T-helper 9 cell (primary cell): ENCODE measurements at places on chromosomes 1 and 21.
A peak's percentile ranks its signal among the peaks of the same experiment; 100 is the strongest.

- no peak for DNase-seq
Observed at GRCh38 chr1:233512538-233512937, 101.4 kb upstream of the KCNK1 start.

GRCh38 chr1:230458509-230458908 is 32.4 kb upstream of the PGBD5 start:
- no peak for DNase-seq

DNA sequence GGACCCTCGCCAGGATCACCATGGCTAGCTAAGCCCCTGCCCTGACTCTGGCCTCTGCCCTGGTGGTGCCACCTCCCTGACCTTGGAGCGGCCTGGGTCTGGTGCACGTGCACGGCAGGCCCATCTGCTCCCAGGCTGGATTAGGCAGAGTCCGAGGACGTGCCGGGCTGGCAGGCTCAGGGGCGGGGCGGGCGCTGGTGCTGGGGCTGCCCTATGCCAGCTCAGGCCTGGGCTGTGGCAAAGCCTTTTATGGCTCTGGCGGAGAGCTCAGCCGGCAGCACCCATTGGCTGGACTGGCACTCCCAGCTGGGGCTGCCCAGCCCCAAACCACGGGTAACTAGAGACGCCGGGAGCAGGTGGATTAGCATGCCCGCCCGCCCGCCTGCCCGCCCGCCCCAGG is 17.1 kb upstream of the EDN2 start:
- DNase-seq: no peak

- DNase-seq: no peak
Observed at GRCh38 chr1:182080955-182081582, 19.6 kb upstream of the ZNF648 start.

- DNase-seq: no peak
Observed at GRCh38 chr1:51542158-51542953, 23.3 kb upstream of the EPS15 start.

DNA sequence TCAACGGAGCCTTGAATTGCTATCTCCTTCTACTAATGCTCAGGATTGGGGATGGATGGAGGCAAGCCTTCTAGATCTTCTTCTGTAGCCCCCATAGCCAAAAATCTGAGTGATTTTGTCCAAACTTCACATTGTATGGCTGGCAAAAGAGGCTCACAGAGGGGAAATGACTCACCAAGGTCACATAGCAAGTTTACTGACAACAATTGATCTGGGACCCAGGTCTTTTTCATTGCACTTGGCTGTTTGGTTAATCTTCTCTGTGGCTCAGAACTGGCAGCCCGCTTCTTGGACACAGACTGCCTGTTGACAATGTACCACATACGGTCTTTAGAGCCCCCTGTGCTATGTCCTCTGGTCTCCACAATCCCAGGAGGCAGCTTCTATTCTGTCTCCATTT is 3.0 kb upstream of the LACTBL1 start:
- no peak for DNase-seq

GRCh38 chr1:111538343-111539025 is 35.1 kb upstream of the ADORA3 start:
- no peak for DNase-seq

- no peak for DNase-seq
Observed at GRCh38 chr1:59176471-59176870, 120.4 kb upstream of the FGGY start.

GRCh38 chr1:225567789-225568188 is 85.1 kb downstream of the ENAH start:
- no peak for DNase-seq

DNA sequence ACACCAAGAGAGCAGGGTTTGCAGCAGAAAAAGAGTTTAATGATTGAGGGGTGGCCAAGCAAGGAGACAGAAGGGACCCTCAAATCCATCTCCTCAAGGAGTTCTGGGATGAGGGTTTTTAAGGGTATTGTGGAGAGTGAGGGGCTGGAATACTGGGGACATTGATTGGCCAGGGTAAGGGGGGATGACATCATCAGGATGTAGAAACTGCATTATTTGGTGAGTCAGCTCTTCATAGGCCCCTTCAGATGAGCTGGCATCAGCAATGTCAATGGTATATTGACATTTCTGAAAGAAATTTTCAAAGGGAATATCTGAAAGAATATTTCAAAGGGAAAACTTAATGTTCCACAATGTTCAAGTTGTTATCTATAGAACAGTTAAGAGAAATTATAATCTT is 168.1 kb upstream of the SNX7 start:
- DNase-seq: no peak

DNA sequence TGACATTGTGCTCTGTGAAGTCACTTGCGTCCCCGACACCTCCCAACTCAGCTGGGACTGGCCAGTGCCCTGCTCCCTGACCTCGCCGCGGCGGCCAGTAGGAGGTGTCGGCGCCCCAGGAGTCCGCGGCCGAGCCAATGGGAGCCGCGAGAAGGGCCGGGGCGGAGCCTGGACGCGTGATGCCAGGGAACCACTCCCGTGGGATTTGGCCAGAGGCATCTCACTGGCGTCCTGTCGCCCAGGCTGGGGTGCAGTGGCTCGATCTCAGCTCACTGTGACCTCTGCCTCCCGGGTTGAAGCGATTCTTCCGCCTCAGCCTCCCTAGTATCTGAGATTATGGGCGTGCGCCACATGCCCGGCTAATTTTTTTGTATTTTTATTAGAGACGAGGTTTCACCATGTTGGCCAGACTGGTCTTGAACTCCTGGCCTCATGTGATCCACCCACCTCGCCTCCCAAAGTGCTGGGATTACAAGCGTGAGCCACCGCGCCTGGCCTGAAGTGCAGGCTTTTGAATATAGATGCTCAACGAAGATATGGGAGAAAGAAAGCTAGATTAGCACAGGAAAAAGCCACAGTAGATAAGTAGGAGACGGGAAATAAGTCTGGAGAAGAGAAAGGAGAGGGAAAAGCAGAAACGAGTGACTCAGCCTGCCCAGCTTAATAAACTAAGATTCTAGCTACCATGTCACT is 38.0 kb downstream of the ZBTB8OS start:
- peak; percentile 13 for DNase-seq

DNA sequence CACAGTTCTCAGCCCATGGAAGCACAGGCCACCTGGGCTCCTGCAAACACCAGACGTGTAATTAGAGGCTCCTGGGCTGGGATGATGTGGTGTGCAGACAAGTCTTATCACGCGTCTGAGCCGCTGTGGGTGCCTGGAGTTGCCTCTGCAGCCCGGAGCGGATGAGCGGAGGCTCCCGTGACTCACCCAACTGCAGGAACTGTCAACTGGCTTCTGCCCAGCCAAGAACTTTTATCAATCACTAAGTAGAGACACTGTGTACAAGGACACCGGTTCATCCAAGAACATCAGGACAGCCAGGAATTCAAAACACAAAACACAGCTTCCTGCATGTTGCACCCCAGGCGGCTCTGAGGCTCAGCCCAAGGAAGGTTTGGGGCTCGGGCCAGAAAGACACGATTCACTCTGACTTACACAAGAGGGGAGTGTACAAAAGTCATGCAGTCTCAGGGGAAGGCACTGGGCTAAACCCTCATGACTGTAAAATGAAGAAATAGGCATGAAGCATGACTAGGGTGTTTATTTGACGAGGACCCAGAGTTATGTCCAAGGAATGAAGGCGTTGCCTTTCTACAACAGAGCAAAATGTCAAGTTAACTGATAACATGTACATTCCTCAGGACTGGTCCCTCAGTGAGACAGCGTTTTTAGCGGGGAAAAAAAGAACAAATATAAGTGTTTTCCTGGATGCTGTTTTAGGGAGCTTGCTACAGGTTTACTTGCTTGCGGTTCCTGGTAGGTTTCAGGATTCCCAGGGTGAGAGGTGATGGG is 21.1 kb downstream of the ERRFI1 start:
- DNase-seq: no peak

DNA sequence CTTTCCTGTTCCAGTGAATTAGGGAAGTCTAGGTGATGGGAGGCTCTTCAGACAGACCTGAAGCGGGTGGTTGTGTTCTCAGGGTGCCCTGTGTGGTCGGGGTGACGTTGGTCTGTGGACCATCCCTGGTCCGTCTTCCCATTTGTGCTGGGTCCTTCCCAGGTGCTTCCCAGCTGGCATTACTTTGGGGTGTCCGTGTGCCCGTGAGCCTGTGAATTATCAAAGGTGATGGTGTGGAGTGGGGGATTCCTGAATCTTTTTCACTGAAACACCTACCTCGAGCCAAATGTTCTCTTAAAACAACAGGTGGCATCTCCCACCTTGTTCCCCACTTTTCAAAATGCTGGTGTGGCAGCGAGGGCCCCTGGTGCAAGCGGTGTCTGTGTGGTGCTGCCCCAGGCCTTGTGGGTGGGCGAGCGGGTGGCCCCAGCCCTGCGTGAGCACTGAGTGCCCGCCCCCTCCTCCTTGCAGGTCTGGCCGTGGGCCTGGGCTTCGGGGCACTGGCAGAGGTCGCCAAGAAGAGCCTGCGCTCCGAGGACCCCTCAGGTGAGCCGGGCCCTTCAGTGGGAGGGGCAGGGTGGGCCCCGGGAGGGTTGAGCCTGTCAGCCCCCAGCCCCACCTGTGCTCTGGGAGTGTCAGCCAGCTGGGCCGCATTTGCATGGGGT is 37.0 kb downstream of the COQ8A start:
- no peak for DNase-seq

GRCh38 chr1:224245188-224245587 is 62.1 kb downstream of the DEGS1 start:
- DNase-seq: no peak

DNA sequence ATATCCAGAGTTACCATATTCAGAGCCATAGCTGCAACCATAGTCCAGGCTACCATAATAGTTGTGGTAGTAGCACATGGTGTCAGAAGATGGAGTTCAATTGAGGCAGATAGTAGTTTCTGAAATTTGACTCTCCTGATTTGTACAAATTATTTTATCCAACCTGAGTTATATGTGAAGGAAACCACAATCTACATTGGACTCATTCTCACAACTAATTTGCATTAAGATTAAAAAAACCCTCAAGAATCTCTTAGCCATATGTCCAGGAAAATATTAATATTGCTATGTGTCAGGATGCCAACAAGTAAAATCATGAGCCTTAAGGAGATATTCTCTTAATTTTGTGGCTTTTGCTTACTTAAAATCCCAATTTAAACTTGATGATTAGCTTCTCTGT is at the start of gene KRTAP22-2:
TSS of gene KRTAP22-2 (minus strand) at position 101 of the 400 bp plus-strand sequence.
- no peak for DNase-seq

- DNase-seq: no peak
Observed at GRCh38 chr1:212341090-212341489, 55.9 kb downstream of the PPP2R5A start.

DNA sequence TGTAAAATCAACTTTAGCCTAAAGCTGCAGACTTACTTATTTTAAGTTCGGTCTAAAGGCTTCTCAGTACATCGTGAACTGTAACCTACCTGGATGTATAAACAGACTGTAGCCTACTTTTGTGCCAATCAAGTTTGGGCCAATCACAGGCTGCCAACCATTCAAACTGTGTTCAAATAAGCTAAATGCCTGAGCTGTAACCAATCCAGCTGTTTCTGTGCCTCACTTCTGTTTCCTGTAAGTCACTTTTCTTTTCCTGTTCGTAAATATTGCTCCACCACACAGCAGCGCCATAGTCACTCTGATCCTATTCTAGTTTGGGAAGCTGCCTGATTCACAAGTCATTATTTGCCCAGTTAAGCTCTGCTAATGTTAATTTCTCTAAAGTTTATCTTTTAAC is 37.5 kb upstream of the SLAMF9 start:
- no peak for DNase-seq

- DNase-seq: no peak
Observed at GRCh38 chr1:29753771-29754572, 517.6 kb downstream of the PTPRU start.

DNA sequence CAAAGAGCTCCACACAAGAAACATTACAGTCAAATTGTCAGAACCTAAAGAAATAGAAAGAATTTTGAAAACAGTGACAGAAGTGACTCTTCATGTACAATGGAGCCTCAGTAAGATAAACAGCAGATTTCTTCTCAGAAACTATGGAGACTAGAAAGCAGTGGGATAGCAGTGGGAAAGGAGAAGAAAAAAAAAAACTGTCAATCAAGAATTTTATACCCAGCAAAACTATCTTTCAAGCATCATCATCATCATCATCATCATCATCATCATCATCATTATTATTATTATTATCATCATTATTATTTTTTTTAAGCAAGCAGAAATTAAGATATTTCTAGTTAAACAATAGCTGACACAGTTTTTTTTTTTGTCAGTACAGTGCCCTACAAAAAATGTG is 24.2 kb downstream of the CEP170 start:
- DNase-seq: no peak

GRCh38 chr1:55252942-55253589 is 37.9 kb upstream of the USP24 start:
- no peak for DNase-seq
